Activated T-cell treated with anti-CD3 and anti-CD28 coated beads for 24 hours (primary cell): ENCODE measurements at places on chromosomes 2 and 18.

- no peak for DNase-seq
Observed at GRCh38 chr2:131077182-131077846, 15.9 kb downstream of the FAM168B start.

- no peak for DNase-seq
Observed at GRCh38 chr2:147100406-147101035, 744.3 kb upstream of the ACVR2A start.

- DNase-seq, result no peak
Observed at GRCh38 chr18:77166523-77166922, 33.9 kb upstream of the MBP start.

GRCh38 chr18:44392933-44393332 lies 287.8 kb upstream of the SETBP1 start:
- no peak for DNase-seq

- DNase-seq, result no peak
Observed at GRCh38 chr2:44801289-44801840, 140.1 kb upstream of the SIX3 start.

DNA sequence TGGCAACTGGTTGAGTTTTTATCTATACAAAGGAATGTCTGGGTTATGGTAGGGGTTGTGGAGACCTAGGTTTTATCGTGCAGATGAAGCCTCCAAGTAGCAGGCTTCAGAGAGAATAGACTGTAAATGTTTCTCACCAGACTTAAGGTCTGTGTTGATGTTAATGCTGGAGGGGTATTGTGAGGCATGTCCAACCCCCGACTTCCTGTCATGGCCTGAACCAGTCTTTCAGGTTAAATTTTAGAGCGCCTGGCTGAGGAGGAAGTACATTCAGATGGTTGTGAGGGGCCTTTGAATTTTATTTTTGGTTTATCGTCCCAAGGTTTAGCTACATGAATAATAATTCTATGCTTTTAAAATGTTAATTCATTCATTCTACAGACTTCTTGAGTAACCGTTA lies 435.1 kb downstream of the DLGAP1 start:
- no peak for DNase-seq

DNA sequence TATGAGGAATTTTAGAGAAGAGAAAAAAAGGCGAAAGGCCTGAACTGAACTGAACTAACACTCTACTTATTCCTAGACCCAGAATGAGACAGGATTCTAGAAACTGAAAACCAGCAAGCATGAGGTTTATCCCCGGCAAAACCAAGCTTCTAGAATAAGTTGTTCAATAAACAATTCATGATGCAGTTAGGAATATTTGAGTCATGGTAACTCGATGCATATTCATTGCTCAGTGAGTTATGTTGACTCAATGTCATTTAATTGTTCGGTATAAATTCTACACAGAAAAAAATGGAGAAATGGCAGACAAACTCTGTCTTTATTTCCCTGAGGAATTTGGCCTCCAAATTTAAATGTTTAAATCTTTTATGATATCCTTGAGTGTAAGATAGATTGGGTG lies 321.5 kb downstream of the SATB2 start:
- DNase-seq, result no peak

DNA sequence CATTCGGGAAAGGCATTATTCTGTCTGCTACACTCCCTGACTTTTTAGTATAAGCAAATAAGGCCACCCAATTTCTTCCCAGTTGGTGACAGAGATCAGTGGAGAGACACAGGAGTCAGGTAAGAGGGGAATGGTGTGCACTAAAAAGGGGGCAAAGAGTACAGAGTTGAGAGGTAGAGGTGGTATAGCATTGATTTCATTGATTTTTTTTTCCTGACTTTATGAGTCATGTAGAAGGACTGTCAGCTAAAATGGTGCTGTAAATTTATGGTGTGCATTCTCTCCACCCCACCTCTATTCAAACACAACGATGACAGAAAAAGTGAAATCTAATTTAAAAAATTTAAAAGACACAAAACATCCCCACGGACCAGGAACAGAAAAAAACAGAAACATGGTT lies 23.7 kb upstream of the ST8SIA3 start:
- DNase-seq, result no peak
